ENCODE measurements at places on chromosomes 1 and 21.

DNA sequence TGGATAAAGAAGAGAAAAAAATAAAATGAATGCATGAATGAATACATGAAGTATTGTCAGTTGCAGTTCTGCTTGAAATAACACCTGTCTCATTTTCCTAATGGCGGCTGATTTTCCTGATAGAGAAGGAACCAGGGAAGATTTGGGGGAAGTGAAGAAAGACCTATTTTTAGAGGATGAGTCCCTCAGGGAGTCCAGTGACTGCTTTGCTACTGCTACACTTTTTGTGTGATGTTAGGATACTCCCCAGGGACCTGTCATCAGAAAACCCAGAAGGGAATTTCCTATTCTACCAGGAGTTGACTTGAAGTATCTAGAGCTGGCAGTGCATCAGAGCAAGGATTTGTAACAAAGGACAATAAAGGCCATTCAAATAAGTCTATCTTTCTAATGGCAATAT, 114.8 kb downstream of the MAB21L3 start:
- no peak for DNase-seq

GRCh38 chr1:183173828-183174227, 12.2 kb upstream of the LAMC2 start:
- no peak for DNase-seq

- no peak for DNase-seq
Measured at GRCh38 chr1:26218906-26219494, 15.0 kb upstream of the CEP85 start.

GRCh38 chr1:93042187-93043056, 36.7 kb upstream of the MTF2 start:
- no peak for DNase-seq

- DNase-seq, result no peak
Measured at GRCh38 chr1:3339856-3340255, 114.6 kb upstream of the ARHGEF16 start.

GRCh38 chr1:247409869-247410544, 6.0 kb upstream of the NLRP3 start:
- DNase-seq, result no peak

- DNase-seq, result no peak
Measured at GRCh38 chr1:212238552-212238951, 46.7 kb upstream of the PPP2R5A start.

- no peak for DNase-seq
Measured at GRCh38 chr1:213057264-213058059, 6.4 kb downstream of the RPS6KC1 start.

DNA sequence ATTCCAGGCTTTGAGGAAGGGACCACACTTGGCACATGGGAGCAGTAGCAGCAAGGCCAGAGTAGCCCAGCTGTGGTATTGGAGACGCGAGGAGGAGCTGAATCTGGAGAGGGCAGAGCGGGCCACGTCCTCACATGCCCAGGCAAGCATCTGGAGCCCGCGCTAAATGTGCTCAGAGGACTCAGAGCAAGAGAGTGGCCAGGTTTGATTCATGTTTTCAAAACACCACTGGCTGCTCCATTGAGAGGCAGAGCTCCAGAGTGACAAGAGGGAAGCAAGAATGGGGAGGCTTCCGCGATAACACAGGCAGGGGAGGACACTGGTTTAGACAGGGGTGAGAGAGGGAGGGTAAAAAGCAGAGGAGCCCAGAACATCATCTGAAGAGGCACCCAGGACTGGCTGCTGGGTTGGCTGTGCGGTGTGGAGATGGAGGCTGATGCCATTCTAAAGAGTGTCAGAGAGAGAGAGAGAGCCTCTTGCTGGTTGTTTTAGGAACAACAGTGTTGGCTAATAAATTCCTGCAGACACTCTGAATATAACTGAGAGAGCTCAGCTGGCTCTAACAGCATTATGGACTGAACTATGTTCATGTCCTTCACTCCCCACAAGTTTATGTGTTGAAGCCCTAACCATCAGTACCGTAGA, 32.3 kb downstream of the RCAN1 start:
- peak; percentile 20 for DNase-seq

GRCh38 chr1:164830628-164831027, 271.6 kb downstream of the PBX1 start:
- DNase-seq, result no peak

DNA sequence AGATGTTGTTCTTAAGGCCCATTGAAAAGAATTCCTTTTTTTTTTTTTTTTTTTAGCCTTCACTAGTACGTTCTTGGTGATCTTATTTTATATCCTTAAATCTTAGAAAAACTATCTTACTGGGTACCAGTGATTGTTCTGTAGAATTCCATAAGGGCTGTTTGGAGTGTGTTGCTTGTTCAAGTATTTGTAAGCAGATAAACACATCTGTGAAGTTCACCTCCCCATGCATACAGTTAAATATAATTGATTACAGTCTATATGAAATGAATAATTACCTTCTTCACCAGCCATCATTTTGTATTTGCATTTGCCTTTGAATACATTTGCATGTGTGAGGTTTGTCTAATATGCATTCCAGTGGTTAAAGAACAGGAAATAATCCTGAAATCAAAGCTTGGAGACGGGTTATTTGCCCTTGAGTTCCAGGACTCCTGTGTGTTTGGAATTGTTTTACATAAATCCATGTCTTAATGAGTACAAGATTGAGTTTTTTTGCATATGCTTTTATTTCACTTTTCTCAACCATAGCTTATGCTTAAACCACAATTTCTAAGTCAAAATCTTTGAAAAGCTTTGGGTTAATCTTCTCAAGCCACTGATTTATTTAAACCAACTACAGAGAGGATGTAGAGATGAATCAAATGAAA, 73.1 kb downstream of the VPS13D start:
- DNase-seq, result no peak

DNA sequence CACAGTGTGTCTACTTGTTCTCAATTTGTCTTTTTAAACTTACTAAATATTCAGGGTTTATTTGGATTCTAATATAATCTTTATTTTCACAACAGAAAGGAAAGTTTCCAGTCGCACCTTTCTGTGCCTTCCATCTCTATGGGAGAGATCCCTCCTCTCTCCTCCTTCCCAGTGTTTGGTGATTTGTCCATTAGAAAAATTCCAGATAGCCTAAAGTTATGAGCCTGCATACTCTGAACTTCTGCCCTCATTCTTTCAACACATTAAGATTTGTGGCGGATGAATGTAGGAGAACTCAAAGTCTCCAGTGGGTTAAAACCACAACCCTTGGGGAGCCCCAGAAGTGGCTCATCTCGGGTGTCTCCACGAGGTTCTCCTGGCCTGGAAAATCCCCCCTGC, 3.6 kb downstream of the NHLH2 start:
- DNase-seq, result no peak

GRCh38 chr1:200041337-200042118, 14.0 kb downstream of the NR5A2 start:
- no peak for DNase-seq

DNA sequence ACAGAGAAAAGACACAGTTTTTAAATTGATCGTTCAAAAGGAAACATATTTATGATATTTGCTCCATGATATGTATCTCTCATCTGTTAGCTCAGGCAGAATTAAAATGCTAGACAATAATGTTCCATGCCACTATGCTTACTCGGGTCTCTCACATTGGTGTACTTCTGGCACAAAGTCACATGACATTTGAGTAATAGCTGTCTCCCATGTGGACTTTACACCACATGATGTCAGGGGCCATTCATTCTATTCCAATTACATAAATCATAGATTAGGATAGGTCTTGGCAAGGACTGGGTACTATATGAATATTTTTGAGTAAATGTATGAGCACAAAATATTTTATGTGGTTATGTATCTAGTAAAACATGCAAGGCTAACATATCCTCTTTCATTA, 648.4 kb downstream of the PLA2G4A start:
- DNase-seq, result no peak

DNA sequence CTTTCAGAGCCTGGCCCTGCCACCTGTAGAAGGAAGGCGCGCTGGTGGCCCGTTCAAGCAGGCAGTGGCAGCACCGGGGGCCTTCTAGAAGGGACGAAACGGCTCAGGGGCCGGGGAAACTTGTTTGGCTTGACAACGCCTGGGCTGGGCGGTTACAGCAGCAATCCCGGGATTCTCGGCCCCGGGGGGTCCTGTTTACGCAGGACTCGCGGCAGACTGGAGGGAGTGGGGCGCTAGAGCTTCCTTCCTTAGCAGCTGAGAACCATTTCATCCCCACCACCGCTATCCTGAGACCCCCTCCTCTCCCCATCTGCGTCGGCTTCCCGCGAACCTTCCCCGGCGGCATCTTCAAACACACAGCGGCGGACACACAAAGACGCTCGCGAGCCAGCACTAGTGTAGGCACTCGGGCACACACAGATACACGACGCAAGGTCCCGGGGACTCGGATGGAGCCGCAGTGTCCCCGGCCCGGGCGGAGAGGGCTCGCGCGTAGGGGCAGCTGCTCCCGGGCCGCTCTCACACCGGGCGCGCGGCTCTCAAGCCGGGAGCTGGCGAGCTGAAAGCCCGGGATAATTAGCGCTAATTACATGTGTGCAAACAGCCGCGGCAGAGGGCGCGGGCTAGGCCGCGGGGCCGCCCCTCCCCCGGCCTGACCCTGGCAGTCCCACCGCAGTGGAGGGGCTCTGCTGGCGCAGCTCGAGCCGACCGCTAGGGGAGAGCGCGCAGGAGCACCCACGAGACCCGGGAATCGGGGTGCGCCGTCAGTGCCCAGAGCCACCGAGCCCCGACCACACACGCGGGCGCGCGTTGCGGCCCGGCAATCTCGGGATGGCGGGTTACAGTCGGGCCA, 271.4 kb downstream of the FOXD2 start:
- peak; percentile 54 for DNase-seq

DNA sequence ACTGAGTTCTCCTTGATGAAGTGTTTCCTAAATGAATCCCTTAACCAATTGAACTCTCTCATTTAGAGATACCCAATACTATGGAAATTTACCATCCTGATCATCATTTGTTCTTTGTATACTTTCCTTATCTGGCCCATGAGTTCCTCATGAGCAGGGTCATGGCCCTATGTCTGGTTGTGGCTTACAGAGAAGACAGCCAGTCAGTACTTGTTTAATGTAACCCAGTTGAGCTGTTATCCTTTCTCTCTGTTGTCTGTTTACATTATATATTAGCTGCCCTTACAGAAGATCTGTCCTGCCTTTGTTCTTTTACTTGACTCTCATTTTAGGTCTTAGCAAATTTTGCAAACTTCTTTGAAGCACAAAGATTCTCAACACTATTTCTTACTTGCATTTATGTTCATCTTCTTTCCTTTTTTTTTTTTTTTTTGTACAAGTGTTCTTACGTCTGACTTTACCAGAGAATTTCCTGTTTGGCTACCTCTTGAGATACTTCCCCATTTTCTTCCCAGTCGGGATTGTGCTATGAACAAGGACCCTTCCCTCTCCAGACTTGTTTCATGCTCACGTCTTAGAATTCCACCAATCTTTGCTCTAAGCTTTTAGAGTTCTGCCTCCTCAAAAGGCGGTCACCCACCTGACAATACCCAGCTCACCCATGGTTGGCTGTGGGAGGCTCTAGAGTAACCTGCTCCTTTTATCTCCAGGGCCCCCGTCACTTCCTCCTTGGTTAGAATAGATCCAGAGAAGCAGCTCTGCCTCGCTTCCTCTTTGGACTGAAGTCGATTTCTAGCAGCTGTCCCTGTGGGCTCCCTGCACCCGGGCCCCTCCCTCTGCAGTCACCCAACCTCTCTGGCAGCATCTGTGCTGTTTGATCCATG, 53.6 kb upstream of the RUNX1 start:
- DNase-seq, result no peak

DNA sequence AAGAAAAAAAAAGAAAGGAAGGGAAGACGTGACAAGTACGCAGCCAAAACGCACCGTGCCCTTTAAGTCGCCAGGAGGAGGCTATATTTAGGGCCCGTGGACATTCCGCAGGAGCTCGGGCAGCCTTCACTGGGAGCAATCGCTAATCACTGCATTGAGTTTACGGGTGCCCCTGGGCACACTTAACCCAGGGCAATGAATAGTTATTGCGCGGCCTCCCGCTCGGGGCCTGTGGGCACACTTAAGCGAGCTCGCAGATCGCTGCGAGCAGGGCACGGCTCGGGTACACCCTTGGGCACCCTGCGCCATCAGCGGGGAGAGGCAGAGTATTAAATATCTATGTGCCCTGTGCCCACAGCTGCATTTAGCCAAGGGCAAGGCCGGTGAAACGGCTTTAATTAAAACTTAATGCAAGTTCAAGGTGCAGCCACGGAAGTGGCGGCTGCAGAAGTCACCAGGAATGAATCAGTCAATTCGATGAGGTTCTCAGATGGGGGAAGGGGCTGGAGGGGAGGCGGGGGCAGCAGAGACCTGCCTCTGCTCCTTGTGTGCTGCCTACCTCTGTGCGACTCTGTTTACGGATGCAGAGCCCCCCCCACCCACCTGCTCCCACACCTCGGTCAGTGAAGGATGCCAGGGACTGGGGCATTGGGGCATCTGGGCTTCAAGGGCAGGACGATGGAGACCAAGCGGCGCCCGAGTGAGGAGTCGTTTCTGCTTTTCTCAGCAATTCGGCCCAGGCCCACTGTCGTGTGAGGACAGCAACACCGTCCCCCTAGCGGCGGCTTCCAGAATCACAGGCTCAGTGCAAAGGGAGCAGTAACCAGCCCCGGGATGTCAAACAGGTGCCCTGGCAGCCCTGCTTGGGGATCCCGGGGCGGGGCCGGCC, 51.8 kb upstream of the TARDBP start:
- peak; percentile 87 for DNase-seq

DNA sequence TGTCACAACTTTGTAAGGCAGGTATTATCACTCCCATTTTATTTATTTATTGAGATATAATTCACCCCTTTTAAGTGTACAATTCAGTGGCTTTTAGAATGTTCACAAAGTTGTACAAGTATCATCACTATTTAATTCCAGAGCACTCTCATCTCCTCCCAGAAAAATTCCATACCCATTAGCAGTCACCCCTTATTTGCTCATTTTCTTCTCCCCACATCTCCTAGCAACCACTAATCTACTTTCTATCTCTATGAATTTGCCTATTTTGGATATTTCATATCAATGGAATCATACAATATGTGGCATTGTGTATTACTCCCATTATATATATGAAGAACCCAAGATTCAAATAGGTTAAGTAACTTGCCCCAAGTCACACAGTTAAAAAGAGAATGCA, 7.0 kb downstream of the DSTYK start:
- no peak for DNase-seq

DNA sequence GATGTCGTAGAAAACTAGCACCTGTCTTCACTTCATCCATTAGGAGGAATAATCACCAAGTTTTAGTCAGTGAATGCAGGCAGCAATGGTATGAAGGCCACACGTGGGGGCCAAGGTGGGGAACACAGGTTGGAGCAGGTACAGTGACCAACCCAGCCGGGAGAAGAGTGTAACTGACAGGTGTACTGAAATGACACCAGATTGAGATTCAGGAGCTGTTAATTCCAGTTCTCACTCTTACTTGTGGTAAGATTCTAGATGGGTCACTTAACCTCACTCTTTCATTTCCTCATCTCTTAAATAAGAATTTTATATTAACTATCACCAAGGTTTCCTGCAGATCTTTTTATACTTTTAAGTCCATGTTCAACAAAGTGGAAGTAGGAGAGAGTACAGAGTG, 206.2 kb upstream of the PTBP2 start:
- no peak for DNase-seq

DNA sequence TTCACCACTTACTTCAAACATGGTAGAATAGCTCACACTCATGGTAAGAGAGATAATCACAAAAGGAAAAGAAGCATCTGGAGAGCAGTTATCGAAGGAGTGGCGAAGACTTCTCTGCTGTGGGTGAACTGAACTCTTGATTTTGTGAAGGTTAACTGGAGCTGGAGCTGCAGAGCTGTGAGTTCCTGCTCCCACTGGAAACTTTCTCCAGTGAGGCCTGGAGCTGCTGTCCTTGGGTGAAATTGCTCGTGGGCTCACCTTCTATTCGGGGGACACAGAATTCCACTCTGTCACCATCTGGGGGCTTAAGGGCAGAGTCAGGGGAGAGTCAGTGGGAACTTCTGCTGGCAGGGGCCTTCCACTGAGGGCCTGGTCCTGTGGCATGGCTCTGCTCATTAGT, 45.9 kb downstream of the MAB21L3 start:
- DNase-seq, result no peak

Data from urothelium cell line (cell line).